NCI-H1092 (cell line): ENCODE measurements at places on chromosomes 16 and 17.

DNA sequence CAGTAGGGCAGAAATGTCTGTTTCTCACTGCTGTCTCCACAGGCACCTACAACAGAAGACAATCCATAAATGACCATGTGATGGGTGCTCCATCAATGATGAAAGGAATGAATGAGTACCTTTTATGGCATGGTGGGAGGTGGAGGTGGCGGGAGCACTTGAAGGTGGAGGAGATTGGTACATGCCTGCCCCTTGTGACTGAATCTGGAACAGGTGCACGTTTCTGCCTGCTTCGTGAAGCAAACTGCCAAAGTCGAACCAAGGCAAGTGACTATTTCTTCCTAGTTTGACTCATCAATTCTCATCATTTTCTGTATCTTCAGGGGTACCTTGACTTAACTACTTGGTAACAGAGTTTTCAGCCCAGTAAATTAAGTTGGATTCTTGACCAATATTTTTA is 25.4 kb downstream of the CDRT15 start:
- no peak for DNase-seq

- DNase-seq: peak; percentile 72
Measured at GRCh38 chr17:37047631-37048104, 98.9 kb downstream of the AATF start.

- DNase-seq: no peak
Measured at GRCh38 chr17:81336296-81336929, 41.3 kb upstream of the SLC38A10 start.

DNA sequence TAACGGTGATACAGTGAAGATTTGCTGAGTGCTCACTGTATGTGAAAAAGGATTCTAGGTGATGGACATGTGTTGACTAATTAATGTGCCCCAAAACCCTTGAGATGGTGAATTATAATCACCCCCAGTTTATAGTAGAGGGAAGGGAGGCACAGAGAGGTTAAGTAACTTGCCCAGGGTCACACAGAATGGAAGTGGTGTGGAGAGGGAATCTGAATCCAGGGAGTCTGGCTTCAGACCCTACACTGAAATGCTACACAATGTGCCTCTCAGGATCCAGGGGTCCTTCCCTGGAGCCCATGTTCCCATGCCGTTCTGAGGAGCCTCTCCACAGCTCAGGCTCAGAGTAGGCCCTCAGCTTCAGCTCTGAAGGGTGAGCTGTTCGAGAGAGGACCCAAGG is 11.6 kb downstream of the TRPV2 start:
- no peak for DNase-seq

- no peak for DNase-seq
Measured at GRCh38 chr17:32570081-32570396, 83.2 kb downstream of the CDK5R1 start.

DNA sequence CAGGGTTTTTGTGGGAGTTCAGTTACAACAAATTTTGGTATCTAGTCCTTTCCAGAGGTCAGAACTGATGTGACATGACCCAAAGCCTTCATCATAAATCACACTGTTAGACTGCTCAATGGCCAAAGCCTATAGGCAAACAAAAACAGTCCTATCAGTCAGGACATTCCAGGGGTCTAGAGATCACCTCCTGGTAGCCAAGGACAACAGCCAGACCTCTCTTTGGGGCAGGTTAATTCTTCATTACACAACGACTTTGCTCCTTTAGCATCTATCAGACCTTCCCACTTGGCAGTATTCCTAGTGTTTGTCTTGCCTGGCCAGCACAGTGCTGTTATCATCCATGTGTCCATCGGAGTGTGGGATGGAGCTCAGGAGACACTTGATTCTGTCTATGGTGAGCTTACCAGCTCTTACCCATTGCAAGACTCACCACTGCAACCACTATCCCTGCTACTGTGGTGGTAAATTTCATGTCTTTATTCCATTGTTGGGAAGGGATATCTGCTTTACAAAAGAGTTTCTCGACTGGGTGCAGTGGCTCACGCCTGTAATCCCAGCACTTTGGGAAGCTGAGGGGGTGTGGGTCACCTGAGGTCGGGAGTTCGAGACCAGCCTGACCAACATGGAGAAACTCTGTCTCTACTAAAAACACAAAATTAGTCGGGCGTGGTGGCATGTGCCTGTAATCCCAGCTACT is 95.5 kb upstream of the DHX40 start:
- no peak for DNase-seq

DNA sequence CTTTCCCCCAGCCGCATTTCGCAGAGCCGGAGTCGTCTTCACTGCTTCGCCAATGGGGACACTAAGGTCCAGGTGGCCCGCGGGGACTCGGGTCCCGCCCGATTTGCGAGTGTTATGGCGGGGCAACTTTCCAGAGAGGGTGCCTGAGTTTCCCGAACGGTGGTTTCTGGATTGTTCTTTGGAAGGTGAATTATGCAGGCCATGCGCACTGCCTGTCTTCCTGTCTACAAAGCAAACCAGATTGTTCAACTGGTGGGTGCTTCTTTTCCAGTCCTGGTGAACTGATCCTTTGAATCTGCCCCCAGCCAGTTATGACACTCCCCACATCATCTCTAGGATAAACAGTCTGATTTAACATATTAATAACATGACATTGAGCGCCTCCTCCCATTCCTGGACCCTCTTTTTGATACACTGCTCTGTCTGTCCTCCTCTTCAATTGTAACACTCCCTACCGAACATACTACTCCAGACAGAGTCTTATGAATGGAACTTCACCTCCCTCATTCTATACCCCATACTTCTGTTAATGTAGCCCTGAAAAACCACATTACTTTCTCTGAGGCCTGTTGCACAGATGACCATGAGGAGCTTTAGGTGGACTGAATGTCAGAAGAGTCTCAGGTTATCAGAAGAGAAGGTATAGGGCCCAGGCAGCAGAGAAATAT is 159.0 kb downstream of the RAB11FIP4 start:
- no peak for DNase-seq

DNA sequence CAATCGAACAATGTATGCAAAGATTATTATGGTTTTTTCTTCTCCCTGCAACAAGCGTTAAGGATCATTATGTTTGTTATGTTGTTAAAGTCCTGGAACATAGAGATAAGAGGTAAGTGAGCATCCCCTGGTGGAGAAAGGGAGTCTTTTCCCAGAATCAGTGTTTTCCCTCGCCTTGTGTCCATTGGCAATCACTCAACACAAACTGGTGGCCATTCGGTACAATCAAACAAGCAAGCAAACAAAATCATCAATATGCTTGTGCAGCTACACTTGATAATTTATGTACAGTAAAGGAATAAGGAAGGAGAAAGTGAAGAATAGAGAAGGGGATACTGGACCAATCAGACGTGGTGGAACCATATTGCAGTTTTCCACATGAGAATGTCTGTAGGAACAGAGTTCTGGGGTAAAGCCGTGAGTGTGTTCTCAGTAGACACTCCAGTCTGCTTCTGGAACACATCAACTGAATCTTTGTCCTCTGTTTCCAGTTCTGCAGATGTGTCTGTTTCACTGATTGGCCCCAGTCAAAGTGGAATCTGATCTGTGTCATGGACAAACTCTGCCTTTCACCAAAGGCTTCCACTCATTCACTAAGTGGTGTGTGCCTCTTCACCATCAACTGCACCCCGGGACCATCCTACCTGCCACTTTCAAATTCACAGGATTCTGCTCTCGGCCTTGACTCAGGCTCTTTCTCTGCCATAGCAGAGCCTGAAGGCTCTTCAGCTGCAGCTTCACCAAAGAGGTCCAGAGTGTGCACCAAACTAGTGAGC is 169.5 kb downstream of the AHSP start:
- DNase-seq: peak; percentile 25

DNA sequence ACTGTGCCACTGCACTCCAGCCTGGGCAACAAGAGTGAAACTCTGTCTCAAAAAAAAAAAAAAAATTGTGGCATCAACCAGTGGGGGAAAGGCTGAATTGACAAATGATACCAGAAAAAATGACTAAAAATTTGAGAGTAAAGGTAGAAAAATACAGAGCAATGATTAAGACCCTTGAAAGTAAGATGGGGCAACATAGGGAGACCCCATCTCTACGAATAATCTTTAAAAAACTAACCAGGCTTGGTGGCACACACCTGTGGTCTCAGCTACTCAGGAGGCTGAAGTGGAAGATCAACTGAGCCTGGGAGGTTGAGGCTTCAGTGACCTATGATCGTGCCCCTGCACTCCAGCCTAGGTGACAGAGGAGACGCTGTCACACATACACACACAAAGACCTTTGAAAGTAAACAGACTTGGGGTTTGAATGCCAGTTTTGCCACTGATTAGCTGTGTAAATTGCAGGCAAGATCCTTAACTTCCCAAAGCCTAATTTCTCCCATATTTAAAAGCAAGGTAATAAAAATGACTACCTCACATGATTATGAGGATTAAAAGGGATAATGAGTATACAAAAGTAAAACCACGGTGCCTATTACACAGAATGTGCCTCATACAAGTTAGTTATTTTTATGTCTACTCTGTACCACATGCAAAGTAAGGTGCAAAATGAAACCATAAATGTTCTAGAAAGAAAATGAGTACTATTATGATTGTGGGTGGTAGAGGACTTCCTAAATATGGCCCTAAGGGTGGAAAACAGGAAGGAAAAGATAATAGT is 21.7 kb upstream of the PAFAH1B1 start:
- DNase-seq: no peak

GRCh38 chr17:64505340-64506200 is 519 bp downstream of the DDX5 start:
- DNase-seq: peak; percentile 86

- DNase-seq: no peak
Measured at GRCh38 chr16:69724981-69725479, 1.3 kb downstream of the NQO1 start.

- DNase-seq: peak; percentile 66
Measured at GRCh38 chr16:71722801-71723536, 1.5 kb downstream of the PHLPP2 start.

- DNase-seq: peak; percentile 96
Measured at GRCh38 chr16:2603165-2604015, 65.6 kb downstream of the PDPK1 start.

DNA sequence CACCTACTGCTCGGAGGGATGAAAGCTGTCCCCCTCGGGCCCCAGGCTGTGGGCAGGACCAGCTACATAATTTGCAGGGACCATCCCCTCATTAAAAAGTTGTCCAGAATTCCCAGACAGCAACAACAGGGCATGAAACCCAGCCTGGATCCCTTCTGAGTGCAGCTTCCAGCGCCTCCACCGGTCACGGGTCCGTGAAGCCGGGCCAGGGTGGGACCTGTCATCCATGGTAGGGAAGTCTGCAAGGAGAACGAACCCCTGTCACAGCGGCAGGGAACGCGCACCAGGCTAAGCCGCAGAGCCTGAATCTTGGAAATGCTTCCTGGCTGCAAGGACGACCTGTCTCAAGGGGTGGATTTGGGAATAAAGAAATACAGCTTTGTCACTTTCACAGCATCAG is 214.2 kb downstream of the RBFOX3 start:
- no peak for DNase-seq

GRCh38 chr17:37092071-37092470 is 143.3 kb downstream of the AATF start:
- DNase-seq: no peak

DNA sequence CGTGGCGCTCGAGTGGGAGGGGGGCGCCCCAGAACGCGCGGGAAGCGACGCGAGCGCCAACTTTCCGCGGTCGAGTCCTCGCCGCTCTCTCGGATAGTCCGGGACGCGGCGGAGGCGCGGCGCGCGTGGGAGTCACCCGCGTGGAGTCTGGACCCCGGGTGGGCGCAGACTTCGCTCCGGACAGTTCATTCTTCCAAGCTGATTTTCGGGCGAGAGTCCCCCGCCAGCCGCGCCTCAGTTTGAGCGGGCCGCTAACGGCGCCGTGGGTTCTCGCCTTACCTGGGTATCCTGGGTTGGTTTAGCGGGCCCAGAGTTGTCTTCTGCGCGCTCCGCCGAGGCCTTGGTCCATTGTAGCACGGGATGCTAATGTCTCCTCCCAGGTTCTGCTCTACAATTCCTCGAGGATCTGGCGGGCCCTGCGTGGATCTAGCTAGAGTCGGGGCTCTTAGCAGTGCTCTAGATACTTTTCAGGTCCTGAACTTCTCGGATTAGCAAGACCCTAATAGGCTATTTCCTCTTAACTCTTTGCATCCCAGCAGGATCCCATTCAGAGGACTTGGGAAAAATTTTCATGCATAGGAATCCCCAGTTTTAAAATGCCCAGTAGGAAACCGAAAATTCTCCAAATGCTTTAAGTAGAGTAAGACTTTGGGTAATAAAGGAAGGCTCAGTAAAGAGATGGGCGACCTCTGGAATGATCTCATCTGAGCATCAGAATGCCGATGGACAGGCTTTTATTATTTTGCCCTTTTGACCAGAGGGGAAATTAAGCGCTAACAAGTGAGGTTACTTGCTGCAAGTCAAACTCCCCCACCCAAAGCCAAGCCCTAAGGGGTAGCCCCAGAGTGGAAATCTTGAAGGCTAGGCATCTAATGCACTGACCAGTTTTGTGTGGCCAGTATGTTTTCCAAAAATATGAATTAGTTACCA is 537 bp upstream of the GJC1 start:
- DNase-seq: no peak

- DNase-seq: no peak
Measured at GRCh38 chr17:67487506-67487905, 110.4 kb downstream of the PITPNC1 start.

DNA sequence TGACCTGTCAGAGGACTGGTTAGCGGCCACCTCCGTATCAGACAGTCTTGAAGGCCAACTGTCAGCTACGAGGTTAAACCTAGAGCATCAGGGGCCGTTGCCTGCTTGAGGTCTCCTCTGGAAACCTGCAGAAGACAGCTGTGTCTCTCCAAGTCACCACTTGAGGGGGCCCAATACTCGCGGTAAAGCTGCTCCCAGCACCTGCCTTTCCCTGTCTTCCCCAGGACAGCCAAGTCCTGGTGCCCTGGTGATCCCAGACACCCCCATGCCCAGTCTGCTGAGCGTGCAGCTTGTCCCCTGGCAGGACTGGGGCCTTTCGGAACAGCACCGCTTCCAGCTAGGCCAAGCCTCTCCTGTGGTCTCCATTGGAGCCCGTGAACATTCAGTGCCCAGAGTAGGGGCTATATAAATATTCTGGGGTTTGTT is 80.1 kb downstream of the DNAH17 start:
- DNase-seq: peak; percentile 64

- no peak for DNase-seq
Measured at GRCh38 chr16:22927306-22927705, 113.3 kb downstream of the HS3ST2 start.

GRCh38 chr17:42058063-42058462 is 7.7 kb upstream of the C17orf113 start:
- DNase-seq: no peak

GRCh38 chr17:49830605-49831004 is 17.3 kb downstream of the TAC4 start:
- DNase-seq: no peak

GRCh38 chr17:6099492-6099891 is 29.3 kb downstream of the WSCD1 start:
- DNase-seq: no peak

- no peak for DNase-seq
Measured at GRCh38 chr16:25922438-25922837, 230.7 kb downstream of the HS3ST4 start.

- no peak for DNase-seq
Measured at GRCh38 chr17:42460371-42460770, 1.7 kb downstream of the ATP6V0A1 start.

- no peak for DNase-seq
Measured at GRCh38 chr17:47620503-47621245, 29.0 kb upstream of the KPNB1 start.

- DNase-seq: peak; percentile 74
Measured at GRCh38 chr16:27235055-27235937, 32.0 kb downstream of the KDM8 start.

- no peak for DNase-seq
Measured at GRCh38 chr17:58120195-58120822, 27.9 kb upstream of the OR4D1 start.
